Caki2 (cell line): ENCODE measurements at places on chromosomes 1 and 21. TPM values are rescaled to one million over a fixed set of nuclear protein-coding genes. Genes with fewer than 3 reads are reported as not detected.
A peak's percentile ranks its signal among the peaks of the same experiment; 100 is the strongest.

The ALX3 gene
- total RNA-seq = not detected in 2 replicates

The TMEM82 gene
- total RNA-seq = not detected in 2 replicates

The FMO3 gene
- not detected in 2 replicates for total RNA-seq

The PLPPR5 gene
- 4.3 and 5.6 TPM in 2 replicates for total RNA-seq

The KCNA2 gene
- not detected in 2 replicates for total RNA-seq

The MAP3K6 gene
- total RNA-seq = 15.2 and 18.8 TPM in 2 replicates

The CD5L gene
- total RNA-seq = not detected in 2 replicates

The SPRR2F gene
- total RNA-seq = not detected in 2 replicates

The CNR2 gene
- total RNA-seq = 0.03 TPM in 1 of 2 replicates, not detected in the other

The TGFBR3 gene
- 0.17 and 0.47 TPM in 2 replicates for total RNA-seq

The DNAI4 gene
- total RNA-seq = 6.5 and 10.5 TPM in 2 replicates

The NBPF6 gene
- not detected in 2 replicates for total RNA-seq

The CASQ1 gene
- total RNA-seq = not detected in 2 replicates

The OR2L5 gene
- total RNA-seq = not detected in 2 replicates

GRCh38 chr1:37725851-37726613 lies 33.7 kb downstream of the CDCA8 start:
- DNase-seq = no peak

GRCh38 chr1:15680131-15680530 lies 4.0 kb upstream of the PLEKHM2 start:
- peak; percentile 92 for DNase-seq

GRCh38 chr1:231157311-231157710 lies 4.5 kb upstream of the TRIM67 start:
- DNase-seq = no peak

DNA sequence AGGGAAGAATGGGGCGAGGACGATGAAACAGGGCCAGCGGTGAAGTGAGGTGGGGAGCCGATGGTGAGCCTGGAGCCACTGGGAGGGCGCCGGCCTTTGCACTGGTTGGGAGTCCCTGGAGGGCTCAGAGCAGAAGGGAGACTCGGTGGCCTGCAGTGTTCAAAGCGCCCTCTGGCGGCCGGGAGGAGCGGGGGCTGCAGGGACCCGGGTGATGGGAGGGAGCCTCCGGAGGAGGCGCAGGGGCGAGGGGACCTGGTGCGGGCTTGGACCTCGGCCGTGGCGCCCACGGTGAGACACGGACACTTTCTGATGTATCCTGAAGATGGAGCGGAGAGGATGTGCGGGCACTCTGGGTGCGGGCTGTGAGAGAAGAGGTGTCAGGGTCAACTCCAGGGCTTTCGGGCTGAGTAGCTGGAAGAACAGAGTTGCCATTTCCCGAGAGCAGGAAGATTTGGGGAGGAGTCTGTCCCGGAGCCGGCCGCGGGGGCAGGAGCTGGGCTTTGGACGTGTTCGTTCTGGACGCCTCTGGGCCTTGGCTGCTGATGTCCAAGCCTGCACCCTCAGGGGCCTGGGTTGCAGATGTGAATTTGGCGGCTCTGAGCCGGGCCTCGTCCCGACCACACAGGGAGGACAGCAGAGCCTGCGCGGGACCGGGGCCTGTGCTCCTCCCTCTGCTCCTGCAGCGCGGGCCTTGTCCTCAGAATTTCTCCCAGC lies 29.7 kb downstream of the HEYL start:
- no peak for DNase-seq

- DNase-seq = no peak
Observed at GRCh38 chr21:44720170-44720569, 8.8 kb upstream of the TSPEAR start.

DNA sequence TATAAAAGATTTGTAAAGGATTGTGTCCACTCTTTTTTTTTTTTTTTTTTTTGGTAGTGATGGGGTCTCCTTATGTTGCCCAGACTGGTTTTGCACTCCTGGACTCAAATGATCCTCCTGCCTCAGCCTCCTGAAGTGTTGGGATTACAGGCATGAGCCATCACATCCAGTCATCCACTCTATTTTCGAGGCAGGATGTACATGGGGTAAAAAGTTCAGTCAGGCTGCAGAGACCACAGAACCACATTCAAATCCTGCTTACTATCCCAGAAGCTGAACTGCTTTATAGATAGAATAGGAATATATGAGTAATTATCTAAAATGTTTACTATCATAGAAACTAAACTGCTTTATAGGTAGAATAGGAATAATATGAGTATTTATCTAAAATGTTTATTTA lies 26.0 kb upstream of the KCNK2 start:
- no peak for DNase-seq

GRCh38 chr1:205267306-205267902 lies 39.7 kb downstream of the TMCC2 start:
- DNase-seq = no peak

GRCh38 chr1:113388017-113388620 lies 2.2 kb upstream of the MAGI3 start:
- DNase-seq = no peak

GRCh38 chr1:63882048-63882704 lies 108.4 kb downstream of the ROR1 start:
- no peak for DNase-seq

GRCh38 chr1:209307846-209308245 lies 275.7 kb upstream of the CAMK1G start:
- DNase-seq = no peak

DNA sequence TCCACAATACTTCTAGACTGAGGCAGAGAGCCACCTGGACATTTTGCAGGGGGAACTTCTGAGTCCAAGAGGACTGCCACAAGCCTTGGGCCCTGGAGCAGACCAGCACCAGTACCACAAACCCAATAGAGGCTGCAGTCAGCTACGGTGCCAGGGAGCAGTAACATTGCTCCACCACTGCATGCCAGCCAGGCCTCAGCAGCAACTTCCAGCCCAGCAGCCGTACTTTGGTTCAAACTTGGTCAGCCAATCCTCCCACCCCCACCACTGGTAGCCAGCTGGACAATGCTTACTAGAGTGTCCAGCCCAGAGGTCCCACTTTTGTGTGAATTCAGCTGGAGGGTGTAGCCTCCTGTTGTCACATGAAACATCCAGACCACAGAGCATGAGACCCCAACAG lies 107.4 kb downstream of the SLC5A9 start:
- DNase-seq = no peak

- no peak for DNase-seq
Observed at GRCh38 chr1:167805041-167805556, 83.3 kb downstream of the MPZL1 start.

DNA sequence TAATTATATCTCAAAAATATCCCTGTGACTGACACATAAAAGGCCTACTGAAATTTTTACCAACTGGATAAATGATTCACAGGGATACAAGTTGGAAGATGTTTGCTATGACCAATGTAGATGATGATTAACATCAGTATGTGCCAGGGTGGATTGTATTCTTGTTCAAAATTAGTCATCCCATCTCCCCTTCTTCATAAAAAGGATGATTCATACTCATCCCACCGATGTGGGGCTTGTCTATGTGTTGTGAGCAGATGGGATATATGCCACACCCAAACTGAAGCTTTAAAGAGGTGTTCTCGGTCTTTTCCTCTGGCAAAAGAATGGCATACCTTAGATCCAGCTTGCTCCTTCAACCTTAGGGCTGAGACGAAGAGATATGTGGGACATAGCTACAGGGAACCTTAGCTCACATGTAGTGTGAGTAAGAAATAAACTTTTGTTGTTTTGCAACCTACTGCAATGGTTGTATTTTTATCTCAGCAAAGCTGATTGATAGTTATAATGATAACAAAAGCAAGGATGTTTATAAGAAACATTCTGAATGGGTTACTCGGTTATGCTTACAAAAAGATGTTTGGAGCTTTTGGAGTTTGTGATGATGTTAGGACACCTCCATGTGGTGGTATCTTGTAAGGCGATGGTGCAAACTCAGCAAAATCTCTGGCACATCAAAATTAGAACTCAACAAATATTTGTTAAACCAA lies 29.4 kb downstream of the SPATA17 start:
- DNase-seq = peak; percentile 87

GRCh38 chr1:48492392-48492791 lies 20.4 kb upstream of the SPATA6 start:
- DNase-seq = no peak

- no peak for DNase-seq
Observed at GRCh38 chr1:241114699-241115233, 242.2 kb downstream of the RGS7 start.

DNA sequence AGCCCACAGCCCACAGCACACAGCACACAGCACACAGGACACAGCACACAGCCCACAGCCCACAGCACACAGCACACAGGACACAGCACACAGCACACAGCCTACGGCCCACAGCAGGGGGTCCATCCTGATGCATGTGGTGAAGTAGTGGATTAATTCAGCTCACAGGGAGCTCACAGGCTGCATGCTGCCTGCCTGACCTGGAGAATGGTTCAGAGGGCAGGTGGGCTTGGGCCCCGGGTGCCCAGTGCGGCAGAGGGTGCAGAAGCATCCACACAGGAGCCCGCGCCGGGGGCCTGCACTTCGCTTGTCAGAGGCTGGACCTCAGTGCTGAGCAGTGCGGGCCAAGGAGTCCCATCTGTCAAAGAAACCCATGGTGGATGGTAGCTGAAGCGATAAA lies 21.1 kb upstream of the AJAP1 start:
- DNase-seq = no peak

DNA sequence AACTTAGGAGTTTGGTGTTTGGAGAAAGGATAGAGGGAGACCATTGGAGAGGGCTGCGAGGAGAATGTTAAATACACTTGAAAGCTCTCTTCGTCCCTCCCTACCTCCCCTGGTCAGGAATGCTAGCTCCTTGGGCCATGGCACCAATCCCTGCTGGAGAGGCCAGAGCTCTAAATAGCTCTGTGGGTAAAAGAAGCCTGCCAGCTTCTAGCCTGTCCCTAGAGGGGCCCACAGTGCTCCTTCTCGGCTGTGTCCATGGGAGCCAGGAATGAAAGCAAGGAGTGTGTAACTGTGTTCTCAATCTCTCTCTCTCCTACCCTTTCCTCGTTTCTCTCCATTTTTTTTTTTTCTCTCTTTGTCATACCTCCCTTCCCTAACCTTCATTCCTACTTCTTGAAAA lies at the start of gene CCDC190:
Gene CCDC190, minus strand, starts transcription at position 75 of the 400 bp plus-strand sequence. CDS start 1,529 bp downstream, outside the sequence.
- no peak for DNase-seq

DNA sequence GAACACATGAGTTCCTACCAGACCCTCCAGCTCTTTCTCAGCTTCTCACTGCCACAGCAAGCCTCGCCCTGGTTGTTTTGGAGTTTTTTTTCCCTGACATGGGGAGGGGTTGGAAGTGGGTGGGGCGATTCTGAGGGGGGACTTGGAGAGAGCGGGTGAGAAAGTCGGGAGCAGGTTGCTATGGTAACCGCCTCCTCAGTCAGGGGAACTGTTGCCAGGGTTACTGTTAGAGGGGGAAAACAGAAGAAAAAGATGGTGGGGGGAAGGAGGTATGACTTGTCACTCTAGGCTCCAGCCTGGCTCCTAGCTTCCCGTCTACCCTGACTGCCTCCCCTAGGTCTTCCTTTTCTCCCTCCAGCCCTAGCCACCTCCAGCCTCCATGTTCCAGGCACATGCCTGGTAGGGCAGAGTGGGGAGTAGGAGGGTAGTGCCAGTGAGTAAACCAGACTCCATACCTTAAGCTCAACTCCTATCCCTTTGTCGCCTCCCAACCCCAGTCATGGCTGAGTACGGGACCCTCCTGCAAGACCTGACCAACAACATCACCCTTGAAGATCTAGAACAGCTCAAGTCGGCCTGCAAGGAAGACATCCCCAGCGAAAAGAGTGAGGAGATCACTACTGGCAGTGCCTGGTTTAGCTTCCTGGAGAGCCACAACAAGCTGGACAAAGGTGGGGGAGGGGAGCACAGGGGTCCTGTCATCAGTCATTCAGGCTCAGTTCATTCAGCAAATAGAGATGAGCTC lies 6.0 kb downstream of the PEA15 start:
- DNase-seq = no peak

GRCh38 chr1:223243441-223244050 lies 100.5 kb upstream of the TLR5 start:
- no peak for DNase-seq

DNA sequence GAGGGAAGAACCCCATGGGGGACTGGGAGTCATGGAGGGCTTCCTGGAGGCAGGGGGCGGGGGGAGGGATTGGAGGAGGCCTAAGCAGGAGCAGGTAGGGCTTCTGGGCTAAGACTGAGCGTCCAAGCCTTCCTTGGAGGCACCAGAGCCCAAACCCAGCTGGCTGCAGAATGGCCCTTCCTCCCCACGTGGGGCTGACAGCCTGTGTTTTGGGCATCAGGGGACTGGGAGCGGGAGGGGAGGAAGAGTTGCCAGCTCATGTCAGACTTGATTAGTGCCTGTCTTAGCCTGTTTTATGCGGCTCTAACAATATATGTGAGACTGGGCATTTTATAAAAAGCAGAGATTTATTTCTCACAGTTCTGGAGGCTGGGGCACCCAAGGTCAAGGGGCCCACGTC lies 38.9 kb downstream of the AJAP1 start:
- no peak for DNase-seq

DNA sequence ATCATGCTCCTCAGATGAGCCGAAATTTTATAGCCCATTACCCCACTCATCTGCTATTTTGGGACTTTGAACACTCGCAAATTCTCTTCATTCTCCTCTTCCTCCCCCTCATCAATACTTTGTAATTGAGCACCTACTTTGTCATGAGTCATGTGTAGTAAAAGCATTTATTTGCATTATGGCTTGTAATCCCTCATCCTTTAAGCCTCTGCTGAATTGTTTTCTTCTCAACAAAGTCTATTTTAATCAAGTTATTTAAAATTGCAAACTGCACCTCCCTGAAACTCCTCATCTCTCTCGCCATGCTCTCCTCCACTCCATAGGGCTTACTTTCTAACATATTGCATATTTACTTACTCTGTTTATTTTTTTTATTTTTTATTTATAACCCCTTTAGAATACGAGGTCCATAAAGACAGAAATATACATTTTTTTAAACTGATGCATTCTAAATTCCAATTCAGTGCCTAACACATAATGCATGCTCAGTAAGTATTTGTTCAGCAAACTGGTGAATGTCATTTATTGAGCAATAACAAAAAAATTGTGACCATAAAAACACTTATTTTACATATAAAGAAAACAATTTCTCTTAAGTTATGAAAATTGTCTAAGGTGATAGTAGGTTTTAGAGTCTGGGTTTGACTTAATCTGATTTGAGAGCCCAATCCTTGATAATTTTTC lies 161.7 kb downstream of the FASLG start:
- DNase-seq = no peak

GRCh38 chr21:44739316-44739715 lies 27.9 kb upstream of the TSPEAR start:
- no peak for DNase-seq

DNA sequence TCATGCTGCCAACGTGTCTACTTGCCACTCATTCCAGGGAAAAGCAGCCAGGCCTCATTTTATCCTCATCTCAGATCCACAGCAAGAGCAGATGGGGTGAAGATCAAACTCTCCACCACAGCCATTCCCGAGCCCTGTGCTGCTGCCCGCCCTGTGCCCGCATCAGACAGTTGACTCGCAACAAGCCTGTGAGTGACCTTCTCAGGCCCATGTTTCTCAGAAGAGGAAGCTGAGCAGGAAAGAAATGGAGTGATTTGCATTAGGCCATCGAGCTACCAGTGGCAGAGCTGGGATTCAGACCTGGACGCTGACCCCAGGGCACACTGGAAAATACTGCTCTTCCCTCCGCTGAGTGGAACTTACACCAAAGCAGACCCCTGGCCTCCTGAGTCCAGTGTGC lies 1.2 kb downstream of the CNR2 start:
- no peak for DNase-seq
